ENCODE measurements at places on chromosomes 11 and 22. TPM values are rescaled to one million over a fixed set of nuclear protein-coding genes. Genes with fewer than 3 reads are reported as not detected.

DNA sequence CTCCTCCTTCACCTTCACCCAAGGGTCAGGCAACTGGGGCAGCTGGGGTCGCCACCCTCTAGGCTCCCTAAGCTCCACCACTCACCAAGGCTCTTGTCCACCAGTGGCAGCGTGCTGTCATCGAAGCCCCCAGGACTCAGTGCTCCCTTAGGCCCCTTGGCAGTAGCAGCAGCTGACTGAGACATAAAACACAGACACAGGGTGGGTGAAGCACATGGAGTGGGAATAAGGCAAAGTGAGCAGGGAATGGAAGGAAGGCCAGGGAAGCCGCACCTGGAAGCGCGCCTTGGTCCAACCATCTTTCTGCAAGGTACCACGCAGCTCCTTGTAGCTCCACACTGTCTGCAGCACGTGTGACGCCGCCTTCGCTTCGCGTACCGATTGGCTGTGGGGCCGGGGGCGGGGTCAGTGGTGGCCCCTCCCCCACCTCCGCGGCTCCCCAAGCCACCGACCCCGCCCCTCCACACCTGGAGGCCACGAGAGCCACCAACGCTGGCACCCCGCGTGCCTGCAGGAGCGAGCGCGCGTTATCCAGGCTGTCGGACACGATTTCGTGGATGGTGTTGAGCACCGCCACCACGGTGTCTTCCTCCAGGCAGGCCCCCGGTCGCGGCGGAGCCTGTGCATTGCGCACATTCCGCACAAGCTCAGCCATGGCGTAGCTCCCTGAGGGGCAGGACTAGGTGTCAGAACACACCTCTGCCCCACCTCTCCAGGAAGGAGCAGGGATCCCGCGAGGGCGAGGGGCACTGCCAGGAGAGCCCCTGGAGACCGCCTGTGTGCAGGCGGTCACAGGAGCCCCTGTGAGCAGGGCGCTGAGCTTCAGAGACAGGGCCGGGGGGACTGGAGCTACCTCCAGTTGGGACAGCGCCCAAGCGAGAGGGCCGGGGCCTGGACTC is 31.3 kb upstream of the TXNRD2 start:
- peak; percentile 50 for DNase-seq

DNA sequence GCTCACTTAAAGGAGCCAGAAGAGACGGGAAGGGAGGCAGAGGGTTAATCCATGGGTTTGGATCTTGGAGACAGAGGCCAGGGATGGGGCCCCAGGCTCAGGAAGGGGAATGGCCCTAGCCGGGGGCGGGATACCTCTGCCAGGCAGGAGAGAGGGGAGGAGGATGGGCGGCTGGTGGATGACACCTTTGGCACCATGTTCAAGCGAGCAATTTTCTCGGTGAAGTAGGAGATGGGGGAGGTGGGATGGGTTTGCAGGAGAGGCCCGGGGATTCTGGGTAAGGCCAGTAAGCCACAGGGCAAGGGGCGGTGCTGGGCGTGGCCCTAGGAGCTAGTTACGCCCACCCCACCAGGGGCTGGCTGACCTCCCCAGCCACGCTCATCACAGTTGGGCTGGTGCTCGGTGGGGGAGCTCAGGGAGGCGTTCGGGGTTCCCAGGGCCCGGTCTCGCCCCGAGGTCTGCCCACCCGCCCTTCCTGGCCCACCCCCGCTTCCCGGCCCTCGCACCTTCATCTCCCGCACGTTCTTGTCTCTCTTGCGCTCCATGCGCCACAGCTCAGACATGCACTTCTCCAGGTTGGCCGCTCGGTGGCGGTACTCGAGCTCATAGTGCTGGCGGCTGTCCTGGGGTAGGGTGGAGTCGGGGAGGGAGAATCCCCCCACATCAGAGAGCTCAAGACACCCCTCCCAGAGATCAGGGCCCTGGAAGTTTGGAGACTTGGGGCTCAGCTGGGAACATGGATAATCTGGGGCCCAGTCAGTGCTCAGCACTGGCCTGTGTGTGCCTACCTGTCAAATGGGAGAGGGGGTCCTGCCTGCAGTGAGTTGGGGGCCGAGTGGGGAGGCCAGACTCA is 12.7 kb downstream of the BAIAP2L2 start:
- peak; percentile 93 for DNase-seq

DNA sequence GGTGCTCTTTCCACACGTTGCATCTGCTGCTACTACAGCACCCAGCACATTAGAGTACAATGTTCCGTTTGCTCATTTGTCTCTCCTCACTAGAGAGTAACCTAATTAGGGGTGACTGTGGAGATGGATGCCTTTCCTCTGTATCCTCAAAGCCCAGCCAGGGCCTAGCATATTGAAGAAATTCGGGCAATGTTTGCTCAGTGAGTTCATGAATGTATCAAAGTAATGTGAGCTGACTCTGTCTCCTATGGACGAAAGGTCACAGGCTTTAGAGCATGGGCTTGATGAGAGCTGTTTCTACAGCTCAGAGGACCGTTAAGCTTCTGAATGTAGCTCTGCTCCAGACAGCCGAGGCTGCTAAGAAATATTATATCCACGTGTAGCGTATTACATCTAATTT is 67.5 kb downstream of the C11orf58 start:
- DNase-seq, result no peak

TENM4 gene
- total RNA-seq, result 4.3 TPM

RFPL2 gene
- total RNA-seq, result not detected

SLC22A6 gene
- not detected for total RNA-seq

All from H9 (cell line).